ENCODE measurements at places on chromosomes 1 and 21.

DNA sequence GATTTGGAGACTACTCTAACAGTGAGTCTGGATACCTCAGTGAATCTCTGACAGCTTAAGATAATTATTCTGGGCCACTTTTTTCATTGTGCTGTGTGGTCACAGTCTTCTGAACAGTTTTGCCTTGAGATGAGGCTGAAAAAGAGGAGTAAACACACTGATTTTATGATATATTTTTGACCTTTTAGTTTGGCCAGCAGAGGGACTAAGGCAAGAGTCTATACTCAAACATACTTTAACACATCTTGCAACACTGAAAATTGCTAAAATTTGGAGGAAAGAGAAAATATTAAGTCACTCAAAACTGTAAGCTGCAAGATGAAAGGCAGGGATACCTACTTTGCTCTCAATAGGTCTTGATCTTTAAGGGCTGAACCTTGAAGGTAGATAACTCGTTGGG is 182.7 kb downstream of the KCNT2 start:
- DNase-seq, result no peak

- DNase-seq, result no peak
Observed at GRCh38 chr1:38094711-38095290, 48.2 kb upstream of the POU3F1 start.

GRCh38 chr1:75632350-75632949 is 21.5 kb upstream of the SLC44A5 start:
- DNase-seq, result no peak

- DNase-seq, result no peak
Observed at GRCh38 chr1:31764312-31765040, at the start of gene ADGRB2. Gene ADGRB2 (minus strand): TSS chr1:31764340. CDS start chr1:31757221, 7,119 bp downstream.

DNA sequence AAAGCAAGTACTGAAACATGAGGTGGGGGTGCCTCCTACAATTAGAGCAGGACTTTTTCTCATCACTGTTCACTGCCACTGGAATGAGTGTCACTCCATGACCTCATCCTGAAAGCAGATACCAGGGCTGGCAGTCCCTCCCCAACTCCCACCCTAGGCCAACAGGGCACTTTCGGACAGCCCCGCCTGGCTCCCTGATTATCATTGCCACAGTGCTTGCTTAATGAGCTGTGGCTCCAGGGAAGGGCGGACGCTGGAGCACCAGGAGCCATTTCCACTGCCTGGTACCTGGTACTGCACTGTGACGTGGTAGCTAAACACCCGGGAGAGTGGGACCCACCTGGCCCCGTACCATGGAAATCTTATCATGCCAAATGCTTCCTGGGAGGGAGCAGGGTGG is 22.3 kb downstream of the SLC9A1 start:
- DNase-seq, result no peak

- peak; percentile 85 for DNase-seq
Observed at GRCh38 chr1:12477936-12478611, 139.9 kb downstream of the DHRS3 start.

DNA sequence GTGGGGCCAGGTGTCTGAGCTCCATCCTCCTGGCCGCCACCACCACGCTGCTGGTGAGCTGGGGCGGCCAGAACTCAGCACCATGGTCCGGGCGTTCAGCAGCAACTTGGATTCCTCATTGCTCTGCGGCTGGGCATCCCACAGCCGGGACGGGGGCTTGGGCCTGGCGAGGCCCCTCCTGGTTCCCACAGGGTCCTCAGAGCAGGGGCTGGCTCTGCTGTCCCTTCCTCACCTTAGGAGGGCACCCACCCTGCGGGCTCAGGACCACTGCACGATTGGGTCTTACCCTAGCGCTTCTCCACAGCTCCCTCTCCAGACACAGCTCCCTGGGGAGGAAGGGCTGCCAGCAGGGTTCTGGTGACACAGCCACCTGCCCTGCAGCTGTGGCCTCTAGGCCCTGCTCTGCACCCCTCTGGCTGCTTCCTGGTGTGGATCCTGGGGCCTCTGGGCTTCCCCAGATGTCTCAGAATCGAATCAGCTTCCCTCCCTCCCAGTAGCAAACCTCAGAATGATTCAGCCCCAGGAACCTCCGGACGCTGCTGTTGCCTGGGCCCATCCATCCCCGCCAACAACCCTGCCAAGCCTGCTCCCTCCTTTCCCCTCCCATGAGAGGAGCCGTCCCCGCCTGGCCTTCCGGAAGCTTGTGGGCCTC is 25.0 kb downstream of the CRYAA start:
- no peak for DNase-seq
